ENCODE measurements at places on chromosomes 6 and 20. TPM values are rescaled to one million over a fixed set of nuclear protein-coding genes. Genes with fewer than 3 reads are reported as not detected.

DNA sequence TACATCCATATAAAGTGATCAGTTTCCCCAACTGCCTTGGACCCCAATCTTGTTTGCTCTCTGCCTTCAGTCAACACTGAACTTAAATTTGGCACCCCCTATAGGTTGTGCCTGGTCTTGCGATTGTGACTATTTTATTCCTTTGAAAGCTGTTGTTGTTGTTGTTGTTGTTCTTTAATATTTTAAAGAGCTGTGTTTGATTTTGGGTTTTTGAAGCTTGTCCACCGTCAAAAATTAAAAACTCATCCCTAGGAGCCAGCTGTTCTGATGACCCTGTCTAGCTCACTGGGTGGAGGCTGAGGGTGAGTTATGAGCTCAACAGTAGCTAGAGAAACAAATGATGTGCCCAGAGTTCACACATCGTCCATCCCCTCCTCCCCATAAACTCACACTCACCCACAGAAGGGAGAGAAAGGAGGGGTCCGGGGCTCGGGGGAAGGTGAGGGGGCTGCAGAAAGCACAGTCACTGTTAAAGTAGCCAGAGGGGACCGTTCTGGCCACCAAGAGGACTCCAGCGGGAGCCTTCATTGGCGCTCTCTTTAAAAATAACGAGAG is 4.0 kb downstream of the SIM1 start:
- DNase-seq = no peak

DNA sequence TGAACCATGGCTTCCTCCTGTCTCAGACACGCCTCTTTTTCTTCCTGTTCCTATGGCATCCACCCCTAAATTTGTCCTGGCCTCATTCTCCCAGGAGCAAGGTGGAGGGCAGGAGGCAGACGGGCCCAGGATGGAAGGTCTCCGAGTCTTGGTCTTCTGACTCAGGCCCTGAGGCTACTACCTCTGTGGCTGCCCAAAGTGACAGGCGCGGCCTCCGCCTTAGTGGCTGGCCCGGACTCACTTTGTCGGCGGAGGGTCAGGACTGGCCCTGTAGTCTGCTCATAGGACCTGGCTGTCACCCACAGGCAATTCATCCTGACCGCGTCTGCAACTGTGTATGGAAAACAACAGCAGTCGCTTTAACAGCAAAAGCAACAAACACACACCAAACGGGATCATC is 263.1 kb upstream of the SUPT3H start:
- DNase-seq = no peak

- DNase-seq = no peak
Observed at GRCh38 chr6:129882510-129883023, 21.5 kb upstream of the TMEM244 start.

DNA sequence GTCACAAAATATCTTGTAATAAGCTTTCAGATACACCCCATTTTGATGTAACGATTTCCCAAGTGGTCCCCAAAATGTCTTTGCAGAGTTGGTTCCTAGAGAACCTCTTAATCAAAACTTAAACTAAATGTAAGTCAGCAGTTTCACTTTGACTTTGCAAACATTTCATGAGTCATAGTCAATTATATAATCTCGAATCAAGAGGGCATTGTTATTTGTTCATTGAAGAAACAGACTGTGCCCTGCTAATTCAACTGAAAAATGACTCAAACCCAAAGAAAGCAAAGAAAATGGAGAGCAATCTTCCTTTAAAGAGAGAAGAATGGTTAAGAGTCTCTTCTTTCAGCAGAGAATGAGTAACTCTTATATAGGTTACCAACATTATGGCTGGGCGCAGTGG is 58.3 kb downstream of the IPCEF1 start:
- DNase-seq = no peak

- no peak for DNase-seq
Observed at GRCh38 chr6:7673063-7673536, 52.8 kb upstream of the BMP6 start.

The EMILIN3 gene
- not detected for total RNA-seq

- no peak for DNase-seq
Observed at GRCh38 chr20:51276296-51276695, 253.4 kb upstream of the KCNG1 start.

DNA sequence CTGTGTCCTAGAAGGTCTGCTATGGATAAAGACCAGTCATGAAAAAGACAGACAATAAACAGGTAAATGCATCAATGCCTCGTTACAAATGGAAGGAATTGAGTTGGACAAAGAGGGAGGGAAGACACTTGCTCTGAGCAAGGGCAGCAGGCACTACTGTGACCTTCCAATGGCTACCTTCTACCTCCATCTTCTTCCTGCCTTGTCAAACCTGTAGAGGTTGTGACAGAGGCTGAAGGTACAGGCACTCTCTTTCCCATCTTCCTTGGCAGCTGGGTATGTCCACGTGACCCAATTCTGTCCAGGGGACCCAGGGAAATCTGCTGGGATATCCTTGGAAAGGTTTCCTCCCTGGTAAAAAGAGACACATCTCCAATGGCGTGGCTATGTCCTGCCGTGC is 274.8 kb downstream of the TFAP2C start:
- no peak for DNase-seq

DNA sequence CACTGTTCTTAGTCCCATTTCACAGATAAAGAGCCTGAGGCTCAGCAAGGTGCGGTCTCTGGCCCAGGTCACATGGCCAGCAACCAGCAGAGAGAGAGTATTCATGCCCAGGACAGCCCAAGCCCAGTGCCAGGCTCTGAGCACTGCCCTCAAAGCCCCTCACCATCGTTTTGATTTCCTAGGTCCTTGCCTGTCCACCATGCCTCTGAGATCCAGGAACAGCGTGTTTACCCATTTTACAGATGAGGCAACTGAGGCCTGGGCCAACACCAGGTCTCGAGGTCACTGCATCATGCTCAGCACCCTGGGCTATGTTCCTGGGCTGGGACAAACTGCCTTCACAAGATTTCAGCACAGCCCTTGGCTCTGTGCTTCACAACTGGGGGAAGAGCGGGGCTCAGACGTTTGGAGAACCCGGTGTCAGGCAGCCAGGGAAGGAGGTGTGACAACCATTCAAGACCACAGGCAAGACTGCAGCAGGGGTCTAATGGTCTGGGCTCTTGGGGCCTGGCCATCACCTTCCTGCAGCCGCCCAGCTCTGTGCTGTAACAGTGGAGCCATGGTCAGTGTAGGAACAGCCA is 1.3 kb upstream of the BPIFA2 start:
- DNase-seq = no peak

- no peak for DNase-seq
Observed at GRCh38 chr6:120248451-120248850, 898.9 kb upstream of the MAN1A1 start.

Measured in activated CD4-positive, alpha-beta T cell treated with anti-CD3 and anti-CD28 coated beads, Interleukin-2, amount 10 ng/mL, durations not matched to agents 7 days and 5 days (primary cell).